ENCODE measurements at places on chromosomes 5 and 9. TPM values are rescaled to one million over a fixed set of nuclear protein-coding genes. Genes with fewer than 3 reads are reported as not detected.

NXNL2 gene
- 0.77 TPM for total RNA-seq

OSTF1 gene
- 38.5 TPM for total RNA-seq

TMEM215 gene
- not detected for total RNA-seq

ACOT12 gene
- 0.17 TPM for total RNA-seq

PTGR1 gene
- 63.9 TPM for total RNA-seq

PTPRD gene
- 13.1 TPM for total RNA-seq

SLC6A7 gene
- not detected for total RNA-seq

PFDN1 gene
- 30.7 TPM for total RNA-seq

MOB3B gene
- 0.16 TPM for total RNA-seq

GKAP1 gene
- total RNA-seq = 0.43 TPM

LRRTM2 gene
- total RNA-seq = 3.5 TPM

SLC6A18 gene
- not detected for total RNA-seq

OR1J2 gene
- not detected for total RNA-seq

APBB3 gene
- 30.9 TPM for total RNA-seq

TTC33 gene
- total RNA-seq = 12.5 TPM

LPAR1 gene
- 450 TPM for total RNA-seq

PFN3 gene
- not detected for total RNA-seq

FGFR4 gene
- total RNA-seq = 36.5 TPM

LHX3 gene
- total RNA-seq = not detected

PCDHB8 gene
- 0.32 TPM for total RNA-seq

ACTBL2 gene
- under 0.01 TPM for total RNA-seq

CD274 gene
- 1.6 TPM for total RNA-seq

HTR1A gene
- total RNA-seq = not detected

IQGAP2 gene
- 2.1 TPM for total RNA-seq

SLCO6A1 gene
- total RNA-seq = not detected

F12 gene
- total RNA-seq = 0.63 TPM

SCGB3A1 gene
- total RNA-seq = not detected

HSPB3 gene
- total RNA-seq = not detected

CCNJL gene
- total RNA-seq = under 0.01 TPM

PIP5KL1 gene
- 3.5 TPM for total RNA-seq

SCAI gene
- total RNA-seq = 7.5 TPM

ANKRD31 gene
- total RNA-seq = 0.09 TPM

OLFML2A gene
- total RNA-seq = 5.7 TPM

RMRP gene
- 134,448 TPM for total RNA-seq

SOWAHA gene
- under 0.01 TPM for total RNA-seq

Measured in bronchial smooth muscle cell (primary cell).